ENCODE measurements at places on chromosomes 3 and 15.

- no peak for DNase-seq
Measured at GRCh38 chr3:8954938-8955763, 8.1 kb downstream of the RAD18 start.

GRCh38 chr15:28093752-28094535 lies 5.2 kb downstream of the OCA2 start:
- DNase-seq: no peak

GRCh38 chr3:197256836-197257444 lies 41.5 kb downstream of the DLG1 start:
- DNase-seq: peak; percentile 69

DNA sequence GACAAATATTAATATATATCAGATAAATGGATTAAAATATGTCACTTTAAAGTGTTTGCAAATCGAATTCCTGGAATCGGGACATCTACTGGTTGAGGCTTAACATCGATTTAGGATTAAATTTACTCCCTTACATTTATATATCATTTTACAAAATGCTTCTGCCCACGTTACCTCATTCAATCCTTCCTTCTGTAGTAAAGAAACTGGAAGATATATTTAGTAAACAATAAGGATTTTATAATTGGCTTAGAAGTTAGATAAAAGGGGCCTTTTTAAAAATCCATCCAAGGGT lies 1.3 kb downstream of the CLPX start:
- no peak for DNase-seq

DNA sequence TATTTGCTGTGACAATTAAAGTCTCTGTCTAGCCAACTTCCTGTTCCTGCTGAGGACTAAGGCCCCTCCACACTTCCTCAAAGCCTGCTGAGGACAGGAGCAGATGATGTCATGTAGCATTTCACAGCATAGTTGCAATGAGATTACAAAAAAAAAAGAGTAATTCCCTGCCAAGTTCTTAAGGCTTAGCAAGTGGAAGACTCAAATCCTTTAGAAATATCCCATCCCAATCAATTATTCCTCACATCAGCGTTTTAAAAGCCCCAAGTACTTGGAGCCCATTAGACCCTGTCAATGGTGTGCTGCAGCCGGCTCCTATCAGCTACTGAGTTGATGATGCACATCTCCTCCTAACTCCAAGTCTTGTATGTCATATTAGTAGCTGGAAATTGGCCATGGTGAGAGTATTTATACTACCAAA lies 51.7 kb downstream of the TRANK1 start:
- DNase-seq: peak; percentile 77

DNA sequence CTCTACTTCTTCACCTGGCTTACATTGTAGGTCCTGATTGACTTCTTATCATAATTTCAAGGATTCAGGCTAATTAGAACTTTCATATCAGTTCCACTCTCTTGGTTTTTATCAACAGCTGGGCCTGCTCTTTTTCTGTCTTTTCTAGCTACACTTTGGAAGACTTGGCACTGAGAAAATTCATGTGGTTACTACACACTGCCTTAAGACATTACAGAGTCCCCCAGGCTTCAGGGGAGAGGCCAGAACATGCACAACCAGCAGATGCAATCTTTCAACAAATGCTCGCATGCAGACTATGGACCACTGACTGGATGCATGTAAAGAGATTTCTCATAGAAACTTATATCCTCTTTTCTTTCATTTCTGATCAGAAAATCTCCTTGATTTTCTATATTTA lies 423.5 kb downstream of the TUSC7 start:
- DNase-seq: no peak

GRCh38 chr15:73818308-73818985 lies 54.9 kb upstream of the TBC1D21 start:
- DNase-seq: no peak

DNA sequence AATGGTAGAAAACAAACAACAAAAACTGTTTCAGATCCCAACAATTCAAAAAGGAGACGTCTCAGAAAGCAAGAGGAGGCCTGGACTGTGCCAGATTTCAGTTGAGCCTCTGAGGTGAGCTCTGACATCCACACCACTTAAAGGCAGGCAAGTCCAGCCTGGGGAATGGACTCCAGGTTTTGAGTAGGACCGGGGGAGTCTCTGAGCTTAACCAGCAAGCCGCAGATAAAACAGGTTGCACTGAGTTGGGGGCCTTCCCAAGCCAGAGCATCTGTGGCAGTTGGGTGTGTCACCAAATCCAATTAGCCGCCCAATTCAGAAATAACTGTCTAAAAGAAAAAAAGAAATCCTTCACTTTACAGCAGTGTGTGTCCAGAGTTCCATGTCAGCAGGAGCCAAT lies 54.7 kb downstream of the OXNAD1 start:
- DNase-seq: no peak

DNA sequence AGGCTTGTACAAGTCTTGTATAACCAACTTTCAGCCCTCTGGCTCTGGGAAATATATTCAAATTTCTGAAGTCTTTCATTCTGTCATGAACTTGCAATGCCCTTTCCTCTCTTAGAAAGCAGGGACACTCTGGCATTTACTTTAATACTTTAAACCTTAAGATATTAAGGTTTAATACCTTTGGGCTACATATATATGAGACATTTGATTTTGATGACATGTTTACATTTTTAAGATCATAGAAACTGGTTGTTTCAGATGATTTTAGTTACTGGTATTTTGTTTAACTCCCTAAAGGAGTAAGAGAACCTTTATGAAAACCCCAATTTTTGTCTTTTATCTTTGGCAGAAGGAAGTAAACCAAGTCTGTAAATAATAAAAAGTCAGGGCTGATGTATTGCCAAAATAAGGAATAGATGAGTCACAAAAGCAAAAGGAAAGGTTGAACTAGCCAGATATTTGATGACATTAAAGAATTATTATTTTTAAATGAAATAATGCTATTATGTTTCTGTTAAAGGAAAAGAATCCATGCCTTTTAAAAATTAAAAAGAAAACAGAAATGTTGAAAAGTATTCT lies 579.0 kb upstream of the CBLB start:
- DNase-seq: no peak

GRCh38 chr3:193946945-193947344 lies 189.0 kb upstream of the HES1 start:
- DNase-seq: peak; percentile 9

DNA sequence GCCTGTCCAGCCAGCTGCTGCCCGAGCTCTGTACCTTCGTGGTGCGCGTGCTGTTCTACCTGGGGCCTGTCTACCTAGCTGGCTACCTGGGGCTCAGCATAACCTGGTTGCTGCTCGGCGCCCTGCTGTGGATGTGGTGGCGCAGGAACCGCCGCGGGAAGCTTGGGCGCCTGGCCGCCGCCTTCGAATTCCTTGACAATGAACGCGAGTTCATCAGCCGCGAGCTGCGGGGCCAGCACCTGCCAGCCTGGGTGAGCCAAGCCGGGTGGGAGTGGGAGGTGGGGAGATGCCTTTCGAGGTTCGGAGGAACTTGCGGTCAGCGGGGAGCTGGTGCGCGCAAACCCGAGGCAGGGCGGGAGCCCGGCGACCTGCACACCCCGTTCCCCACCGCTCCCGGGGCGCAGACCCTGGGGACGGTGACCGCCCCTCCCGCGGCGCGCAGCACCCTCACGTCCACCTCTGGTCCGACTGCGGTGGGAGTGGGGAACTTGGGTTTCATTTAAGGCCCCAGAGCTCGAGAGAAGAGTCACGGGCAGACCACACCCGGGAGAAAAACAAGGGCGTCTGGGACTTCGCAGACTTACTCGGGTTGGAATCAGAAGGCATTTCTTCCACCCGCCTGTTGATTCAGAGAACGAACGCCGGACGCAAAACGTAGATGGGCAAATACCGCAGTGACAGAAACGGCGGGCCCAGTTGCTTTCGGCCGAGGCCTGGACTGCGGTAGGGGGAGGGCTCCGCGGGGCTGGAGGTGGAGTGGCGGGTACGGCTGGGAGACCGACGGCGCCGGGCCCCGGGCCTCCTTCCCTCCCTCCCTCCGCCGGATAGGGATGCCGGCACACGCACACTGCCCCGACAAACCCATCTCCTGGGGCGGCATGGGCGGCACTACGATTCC lies 708 bp downstream of the ESYT3 start:
- DNase-seq: no peak

- DNase-seq: no peak
Measured at GRCh38 chr3:136161516-136161915, 34.6 kb downstream of the MSL2 start.

DNA sequence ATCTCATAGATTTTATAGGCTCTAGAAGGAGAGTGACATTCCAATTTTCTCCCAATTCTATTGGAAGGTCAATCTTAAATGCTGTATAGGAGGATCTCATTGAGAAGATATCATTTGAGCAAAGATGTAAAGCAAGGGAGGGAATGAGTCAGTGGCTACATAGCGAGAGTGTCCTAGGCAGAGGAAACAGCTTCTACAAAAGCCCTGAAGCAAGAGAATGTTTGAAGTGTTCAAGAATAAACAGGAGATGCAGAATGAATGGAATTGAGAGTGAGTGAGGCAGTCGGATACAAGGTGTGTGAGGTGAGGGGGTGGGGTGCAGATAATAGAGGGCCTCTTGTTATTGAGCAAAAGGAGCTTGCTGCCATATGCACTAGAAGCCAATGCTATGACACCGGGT lies 545.9 kb downstream of the IGSF11 start:
- no peak for DNase-seq

- no peak for DNase-seq
Measured at GRCh38 chr3:3191675-3192285, 12.3 kb upstream of the CRBN start.

DNA sequence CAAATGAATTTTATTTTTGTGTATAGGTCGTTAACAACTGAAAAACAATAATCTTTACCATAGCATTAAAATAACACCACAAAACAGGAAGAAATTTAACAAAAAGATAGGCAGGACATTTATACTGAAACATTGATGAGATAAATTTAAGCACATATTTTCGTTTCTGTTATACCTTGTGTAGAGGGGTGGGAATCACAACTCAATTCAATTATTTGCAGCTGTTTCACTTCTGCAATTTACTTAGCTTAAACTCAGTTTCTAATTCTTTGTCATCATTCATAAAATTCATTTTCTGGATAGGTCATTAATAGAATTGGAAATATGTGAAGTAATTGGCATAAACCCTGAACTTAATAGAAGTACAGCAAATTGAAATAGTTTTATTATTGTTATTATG lies 42.3 kb downstream of the TP63 start:
- DNase-seq: no peak

DNA sequence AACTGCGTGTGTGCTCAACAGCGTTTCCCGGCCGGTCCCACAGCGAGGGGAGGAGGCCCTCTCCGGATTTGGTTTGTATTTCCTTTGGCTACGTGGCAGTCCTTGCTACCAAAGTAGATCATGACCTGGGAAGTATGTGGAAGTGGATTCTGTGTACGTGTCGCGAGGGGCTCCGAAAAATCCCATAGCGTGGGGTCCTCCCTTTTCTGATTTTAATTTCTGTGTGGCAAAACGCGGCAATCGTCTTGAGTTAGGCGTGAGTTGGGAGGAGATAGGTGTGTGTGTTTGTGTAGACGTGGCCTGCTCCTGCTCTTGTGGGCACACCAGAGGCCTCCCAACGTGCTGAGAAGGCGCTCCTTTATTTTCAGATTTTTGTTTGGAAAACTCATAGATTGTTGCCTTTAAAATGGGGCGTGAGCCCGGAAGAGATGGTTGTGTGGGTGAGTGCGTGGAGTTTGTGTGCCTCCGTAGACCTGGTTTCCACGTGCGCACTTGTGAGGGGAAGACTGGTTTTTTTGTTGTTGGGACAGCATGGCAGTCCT lies 1.2 kb downstream of the TRIM71 start:
- no peak for DNase-seq

DNA sequence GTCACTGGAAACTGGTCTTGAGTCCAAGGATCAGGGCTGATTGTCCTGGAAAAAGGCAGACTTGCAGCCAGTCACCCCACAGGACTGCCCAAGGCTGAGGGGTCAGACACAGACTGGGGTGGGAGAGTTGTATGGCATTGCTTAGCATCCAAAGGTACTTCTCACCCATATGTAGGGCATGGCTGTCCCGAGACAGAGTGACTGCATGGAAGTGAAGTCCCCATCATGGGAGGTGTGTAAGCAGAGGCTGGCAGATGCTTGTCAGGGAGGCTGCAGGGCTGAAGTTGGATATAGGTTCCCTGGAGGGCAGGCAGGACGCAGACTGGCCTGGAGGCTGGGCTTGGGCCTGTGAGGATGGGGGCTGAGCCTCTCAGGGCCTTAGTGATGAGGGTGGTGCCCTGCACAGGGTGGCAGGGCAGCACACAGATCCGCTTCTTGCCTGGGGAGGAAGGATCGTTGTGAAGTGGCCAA lies 31.1 kb downstream of the PSTPIP1 start:
- no peak for DNase-seq

- peak; percentile 46 for DNase-seq
Measured at GRCh38 chr3:143040261-143040879, 39.0 kb downstream of the U2SURP start.

DNA sequence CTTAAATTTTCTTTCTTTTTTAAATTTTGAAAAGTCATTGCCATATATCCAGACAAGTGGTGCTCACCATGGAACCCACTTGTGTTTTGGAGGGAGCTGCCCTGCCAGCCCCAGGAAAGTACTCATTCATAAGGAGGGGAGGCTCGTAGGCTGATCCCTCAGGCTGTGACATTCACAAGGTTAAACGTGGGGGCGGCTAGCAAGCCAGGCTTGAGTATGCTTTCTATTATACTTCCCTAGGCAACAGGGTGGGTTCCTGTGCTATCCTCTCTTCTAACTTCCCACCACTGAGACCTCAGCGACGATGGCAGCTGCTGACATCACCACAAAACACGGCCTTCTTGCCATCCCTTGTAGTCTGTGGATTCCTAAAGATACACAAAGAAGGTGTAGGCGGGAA lies 160.5 kb upstream of the C2CD4B start:
- no peak for DNase-seq
